ENCODE measurements at places on chromosomes 1 and 21. TPM values are rescaled to one million over a fixed set of nuclear protein-coding genes. Genes with fewer than 3 reads are reported as not detected.

The CCDC27 gene
- not detected for total RNA-seq

The RHEX gene
- total RNA-seq = 0.95 TPM

GRCh38 chr1:89757532-89757931 lies 63.3 kb upstream of the LRRC8D start:
- no peak for DNase-seq

GRCh38 chr1:12184008-12184681 lies 17.4 kb downstream of the TNFRSF1B start:
- DNase-seq = peak; percentile 93

- DNase-seq = peak; percentile 90
Measured at GRCh38 chr1:30718636-30719405, 4.6 kb downstream of the MATN1 start.

Measured in psoas muscle (tissue), 8 donors.